ENCODE measurements at places on chromosomes 2 and 18.

DNA sequence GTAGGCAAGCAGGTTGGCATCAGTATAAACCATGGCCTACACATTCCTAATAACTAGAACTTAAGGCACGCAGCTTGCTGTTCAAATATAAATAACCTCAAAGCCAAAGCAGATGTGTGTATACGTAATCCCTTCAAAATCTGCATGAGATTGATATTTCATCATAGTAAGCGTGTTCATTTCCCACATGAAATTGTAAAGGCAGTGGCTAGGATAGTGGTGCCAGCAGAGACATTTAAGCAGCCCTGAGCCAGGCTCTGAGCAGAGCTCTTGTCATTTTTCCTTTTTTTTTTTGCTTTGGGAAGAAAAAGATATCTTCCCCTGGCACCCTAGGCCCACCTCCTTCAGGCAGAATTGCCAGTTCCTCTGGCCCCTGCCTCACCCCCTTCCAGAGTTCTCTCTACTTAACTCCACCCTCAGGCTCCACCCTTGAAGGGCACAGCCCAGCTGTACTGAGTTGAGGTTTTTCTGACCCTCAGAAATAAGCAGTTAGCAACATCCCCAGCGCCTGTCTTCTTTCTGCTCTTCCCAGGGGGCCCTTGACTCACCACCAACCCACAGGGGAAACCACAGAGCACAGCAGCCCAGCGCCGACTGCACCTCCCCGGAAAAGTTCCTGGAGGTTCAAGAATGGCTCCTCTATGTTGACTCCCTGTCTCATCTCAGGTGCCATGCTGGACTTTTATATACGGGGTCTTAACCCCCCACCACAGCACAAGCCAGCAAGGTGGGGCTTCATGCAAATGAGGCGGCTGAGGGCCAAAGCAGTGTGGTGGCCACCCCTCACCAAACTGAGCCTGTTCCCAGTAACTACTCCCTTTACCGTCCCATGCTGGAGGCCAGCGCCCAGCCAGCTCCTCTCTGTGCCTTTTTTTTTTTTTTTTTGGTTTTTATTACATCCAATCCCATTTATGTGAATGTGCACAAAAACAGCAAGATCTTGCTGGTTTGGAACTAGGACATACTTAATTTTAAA, 84.7 kb downstream of the EHD3 start:
- no peak for DNase-seq

DNA sequence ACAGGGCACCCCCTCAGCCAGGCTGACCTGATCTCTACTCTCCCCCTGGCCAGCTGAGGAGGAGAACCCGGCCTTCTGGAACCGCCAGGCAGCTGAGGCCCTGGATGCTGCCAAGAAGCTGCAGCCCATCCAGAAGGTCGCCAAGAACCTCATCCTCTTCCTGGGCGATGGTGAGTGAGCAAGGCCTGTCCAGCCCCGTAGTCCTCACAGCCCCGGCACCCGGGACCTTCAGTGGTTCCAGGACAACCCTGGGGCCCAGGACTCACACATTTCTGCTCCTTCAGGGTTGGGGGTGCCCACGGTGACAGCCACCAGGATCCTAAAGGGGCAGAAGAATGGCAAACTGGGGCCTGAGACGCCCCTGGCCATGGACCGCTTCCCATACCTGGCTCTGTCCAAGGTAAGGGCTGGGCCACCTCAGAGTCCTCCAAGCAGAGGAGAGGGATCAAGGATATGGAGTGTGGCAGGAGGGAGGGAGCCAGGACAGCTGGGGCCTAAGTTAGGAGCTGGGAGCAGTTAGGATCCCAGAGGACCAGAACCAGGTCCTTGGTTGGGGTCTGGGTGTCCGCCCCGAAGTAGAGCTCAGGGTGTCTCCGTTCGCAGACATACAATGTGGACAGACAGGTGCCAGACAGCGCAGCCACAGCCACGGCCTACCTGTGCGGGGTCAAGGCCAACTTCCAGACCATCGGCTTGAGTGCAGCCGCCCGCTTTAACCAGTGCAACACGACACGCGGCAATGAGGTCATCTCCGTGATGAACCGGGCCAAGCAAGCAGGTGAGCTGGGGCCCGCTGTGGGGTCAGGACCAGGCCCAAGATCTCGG, 555 bp downstream of the ALPI start:
- no peak for DNase-seq

DNA sequence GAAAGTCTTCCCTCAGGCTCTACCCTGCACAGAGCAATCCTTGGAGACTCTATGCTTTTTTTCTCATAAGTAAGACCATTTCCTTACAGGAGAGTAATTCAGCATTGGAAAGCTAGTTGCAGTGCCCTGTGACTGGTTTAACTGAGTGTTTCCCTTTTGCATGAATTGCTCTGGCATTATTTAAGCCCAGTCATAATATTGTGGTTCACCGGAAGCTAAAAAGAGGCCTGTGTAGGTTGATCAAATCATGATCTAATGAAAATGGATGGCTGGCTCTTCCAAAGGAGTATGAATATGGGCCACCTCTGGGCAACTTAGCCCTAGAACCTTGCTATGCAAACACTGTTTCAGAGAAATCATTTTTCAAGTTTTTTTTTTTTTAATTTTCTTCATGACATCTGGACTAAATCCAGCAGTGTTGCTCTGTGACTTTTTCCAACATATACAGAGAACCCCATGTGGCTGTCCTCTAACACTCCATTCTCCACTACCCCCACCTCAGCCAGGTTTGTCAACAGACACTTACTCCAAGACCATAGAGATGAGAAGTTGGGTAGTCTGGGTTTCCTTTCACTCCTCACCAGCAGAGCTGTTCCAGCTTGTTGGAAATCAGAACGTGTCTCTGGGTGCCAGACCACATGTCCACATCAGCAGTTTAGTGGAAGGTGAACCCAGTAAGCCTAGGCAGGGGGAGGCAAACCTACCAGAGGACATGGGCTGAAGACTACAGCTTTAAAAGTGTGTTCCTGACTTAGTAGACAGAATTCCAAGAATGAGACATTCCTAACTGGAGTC, 175.2 kb upstream of the SLC14A2 start:
- DNase-seq: no peak

- DNase-seq: no peak
These were observed 1.3 kb downstream of the CTDP1 start for GRCh38 chr18:79680891-79681339.

- DNase-seq: no peak
These were observed 11.3 kb downstream of the RAD51AP2 start for GRCh38 chr2:17506736-17507616.

DNA sequence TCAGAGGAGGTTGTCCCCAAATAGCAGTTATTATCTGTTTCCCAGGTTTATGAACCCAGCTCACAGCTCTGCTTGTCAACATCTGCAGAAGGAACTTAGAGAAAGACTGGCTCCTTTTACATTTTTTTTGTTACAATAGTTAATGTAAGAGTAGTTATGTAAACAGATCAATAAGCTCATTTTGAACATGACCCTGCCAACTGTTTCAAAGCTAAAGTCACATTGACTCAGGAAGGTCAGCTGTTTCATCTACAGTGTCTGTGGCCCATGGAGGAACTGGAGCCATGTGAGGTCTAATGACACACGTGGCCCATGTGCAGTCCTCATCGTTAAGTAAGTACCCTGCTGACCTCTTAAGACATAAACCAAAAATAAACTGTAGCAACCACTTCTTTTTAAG, 97.1 kb downstream of the SH3RF3 start:
- DNase-seq: no peak

DNA sequence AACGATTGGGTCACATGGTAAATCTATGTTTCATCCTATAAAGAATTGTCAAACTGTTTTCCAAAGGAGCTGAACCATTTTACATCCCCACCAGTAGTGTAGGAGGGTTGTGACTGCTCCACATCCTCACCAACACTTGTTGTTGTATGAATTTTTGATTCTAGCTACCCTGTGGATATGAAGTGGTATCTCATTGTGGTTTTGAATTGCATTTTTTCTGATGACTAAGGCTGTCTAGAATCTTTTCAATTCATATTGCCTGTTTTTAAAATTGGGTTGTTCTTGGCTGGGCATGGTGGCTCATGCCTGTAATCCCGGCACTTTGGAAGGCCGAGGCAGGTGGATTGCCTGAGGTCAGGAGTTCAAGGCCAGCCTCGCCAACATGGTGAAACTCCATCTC, 44.5 kb downstream of the TXNL1 start:
- DNase-seq: no peak

Data from T-helper 1 cell (primary cell).